Osteoblast (primary cell): ENCODE measurements at places on chromosomes 7 and 10. TPM values are rescaled to one million over a fixed set of nuclear protein-coding genes. Genes with fewer than 3 reads are reported as not detected.

DNA sequence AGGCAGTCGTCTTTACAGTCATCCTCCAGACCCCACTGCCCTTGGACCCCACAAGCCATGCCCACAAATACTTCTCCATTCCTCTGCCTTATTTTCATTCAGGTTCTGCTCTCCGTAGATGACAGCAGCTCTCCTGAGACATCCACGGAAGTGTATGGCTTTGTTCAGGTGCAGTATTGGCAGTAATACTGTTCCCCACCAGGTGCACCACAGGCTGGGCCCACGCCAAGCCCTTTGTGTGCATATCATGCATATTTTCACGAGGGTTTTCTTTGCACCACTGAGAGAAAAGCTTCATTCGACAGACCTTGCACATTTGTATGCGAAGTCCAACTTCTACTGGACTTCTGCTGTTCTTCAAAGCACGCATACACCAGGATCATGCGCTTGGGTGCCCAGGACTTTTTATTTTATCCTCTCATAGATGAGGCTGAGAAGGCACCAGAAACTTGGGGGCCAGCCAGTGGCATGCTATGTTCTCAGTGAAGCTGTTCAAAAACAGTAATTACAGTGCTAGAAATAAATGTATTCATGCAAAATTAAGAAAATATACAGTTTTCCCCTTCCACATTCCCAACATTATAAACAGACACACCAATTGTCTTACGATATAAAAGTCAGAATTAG, 37.8 kb upstream of the PITRM1 start:
- no peaks in the 10 kb centered on the region for H3K36me3 ChIP-seq
- no peak overlapping the region for H3K4me3 ChIP-seq
- no peak overlapping the region for H3K27ac ChIP-seq
- H3K4me1 ChIP-seq = no peaks in the 10 kb centered on the region
- H3K27me3 ChIP-seq = peaks cover 14% of the 10 kb centered on the region
- DNase-seq = no peak

GRCh38 chr7:19024261-19024660, 93.2 kb downstream of the TWIST1 start:
- no peaks in the 10 kb centered on the region for H3K27me3 ChIP-seq
- DNase-seq = peak; percentile 66
- peak overlapping the region; percentile 66 for H3K27ac ChIP-seq
- H3K4me3 ChIP-seq = no peak overlapping the region
- peaks cover 29% of the 10 kb centered on the region for H3K4me1 ChIP-seq

DNA sequence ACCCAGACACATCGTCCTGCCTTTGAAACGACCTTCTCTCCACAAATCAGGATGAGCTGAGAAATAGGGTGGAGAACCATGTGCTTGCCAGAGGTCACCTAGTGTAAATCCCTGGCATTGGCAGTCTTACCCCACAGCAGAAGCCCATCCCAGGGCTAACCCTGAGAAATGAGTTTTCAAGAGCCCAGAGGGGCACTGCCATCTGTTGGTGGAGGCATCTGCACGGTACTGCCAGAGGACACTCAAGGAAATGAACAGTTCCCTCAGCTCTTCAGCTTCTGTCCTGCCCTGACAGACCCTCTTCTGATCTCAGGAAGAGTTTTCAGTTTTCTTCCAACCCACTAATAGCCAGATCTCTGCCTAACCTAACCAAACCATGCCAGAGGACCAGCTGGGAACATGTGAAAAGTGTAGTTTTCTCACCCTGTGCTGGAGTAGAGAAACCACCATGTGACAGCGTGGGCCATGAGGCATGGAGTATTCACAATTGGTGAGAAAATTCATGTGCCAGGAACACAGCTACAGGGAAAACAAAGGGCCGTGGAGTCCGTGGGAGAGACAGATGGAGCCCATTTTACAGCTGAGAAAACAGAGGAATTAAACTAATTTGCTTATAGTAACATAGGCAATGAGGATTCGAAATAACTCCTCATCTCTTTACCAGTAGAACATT, 37.7 kb upstream of the ITPRID1 start:
- no peaks in the 10 kb centered on the region for H3K27me3 ChIP-seq
- no peak overlapping the region for H3K4me3 ChIP-seq

- no peaks in the 10 kb centered on the region for H3K4me1 ChIP-seq
- no peaks in the 10 kb centered on the region for H3K36me3 ChIP-seq
- H3K27me3 ChIP-seq = no peaks in the 10 kb centered on the region
- DNase-seq = no peak
- H3K27ac ChIP-seq = no peak overlapping the region
Observed at GRCh38 chr10:104895981-104896380, 254.9 kb downstream of the SORCS3 start.

DNA sequence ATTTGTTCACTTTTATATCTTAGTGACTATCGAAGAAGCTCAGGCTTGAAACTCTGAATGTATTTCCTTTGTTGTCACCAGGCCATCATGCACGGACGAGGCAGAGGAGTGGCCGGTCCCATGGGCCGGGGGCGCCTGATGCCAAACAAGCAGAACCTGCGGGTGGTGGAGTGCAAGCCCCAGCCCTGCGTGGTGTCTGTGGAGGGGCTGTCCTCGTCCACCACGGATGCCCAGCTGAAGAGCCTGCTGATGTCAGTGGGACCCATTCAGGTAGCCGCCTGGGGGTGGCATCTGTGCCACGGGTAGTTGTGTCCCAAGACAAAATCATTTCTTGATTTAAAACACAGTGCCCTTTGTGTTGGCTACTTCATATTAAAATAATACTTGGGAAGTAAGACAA, 45.9 kb downstream of the SHH start:
- peaks cover 60% of the 10 kb centered on the region for H3K36me3 ChIP-seq
- H3K27me3 ChIP-seq = no peaks in the 10 kb centered on the region
- H3K4me3 ChIP-seq = no peak overlapping the region
- H3K27ac ChIP-seq = no peak overlapping the region
- DNase-seq = no peak

DNA sequence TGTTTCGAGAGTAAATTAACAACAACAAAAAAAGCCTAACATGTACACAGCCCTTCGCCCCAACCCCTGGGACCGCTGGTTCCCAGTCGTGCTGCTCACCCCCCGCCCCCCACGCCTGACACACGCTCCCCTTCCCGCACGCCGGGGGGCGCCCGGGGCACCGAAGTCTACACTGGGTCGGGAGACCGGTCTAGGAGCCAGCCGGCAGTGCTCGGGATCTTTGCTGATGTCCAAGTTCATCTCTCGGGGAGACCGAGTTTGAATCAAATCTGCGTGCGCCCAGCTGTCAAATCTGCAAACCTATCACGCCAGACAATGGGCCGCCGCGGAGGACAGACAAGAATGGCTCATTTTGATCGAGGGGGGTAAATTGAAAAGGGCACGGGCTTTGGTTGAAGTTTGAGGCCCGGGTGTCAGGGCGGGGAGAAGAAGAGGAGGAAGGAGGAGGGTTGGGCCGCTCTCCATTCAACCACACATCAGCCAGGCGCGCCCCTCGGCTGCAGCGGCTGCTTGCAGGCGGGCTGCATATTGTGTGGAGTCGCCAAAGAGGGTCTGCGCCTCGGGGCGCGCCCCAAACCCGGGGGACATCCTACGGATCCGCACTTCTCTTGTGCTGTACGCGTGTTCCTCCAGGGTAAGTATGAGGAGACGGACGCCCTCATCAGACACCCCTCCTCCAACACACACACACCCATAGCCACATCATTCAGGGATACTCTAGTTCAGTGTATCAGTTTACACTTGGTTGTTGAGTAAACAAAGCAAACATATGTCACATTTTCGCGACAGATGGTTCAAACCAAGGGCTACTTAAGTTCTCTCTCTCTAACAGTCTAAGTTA, 1.3 kb upstream of the GFRA1 start:
- H3K4me1 ChIP-seq = peaks cover 16% of the 10 kb centered on the region
- DNase-seq = peak; percentile 93
- no peaks in the 10 kb centered on the region for H3K36me3 ChIP-seq
- H3K27ac ChIP-seq = no peak overlapping the region

- no peak overlapping the region for H3K4me3 ChIP-seq
- no peak overlapping the region for H3K27ac ChIP-seq
- no peaks in the 10 kb centered on the region for H3K36me3 ChIP-seq
- H3K27me3 ChIP-seq = no peaks in the 10 kb centered on the region
- DNase-seq = no peak
Observed at GRCh38 chr10:34121125-34121753, 693.9 kb downstream of the PARD3 start.

GRCh38 chr10:49187950-49188761, at the start of gene TMEM273:
Gene TMEM273, minus strand, starts transcription at chr10:49188391. Its CDS starts 55 bp downstream, at chr10:49188336.
- H3K27ac ChIP-seq = no peak within 1 kb of the TSS
- no peak for DNase-seq
- no peak within 1 kb of the TSS for H3K4me3 ChIP-seq
- peaks cover 16% of the 10 kb centered on the region for H3K27me3 ChIP-seq
- no peaks in the 10 kb centered on the region for H3K36me3 ChIP-seq
- no peaks in the 10 kb centered on the region for H3K4me1 ChIP-seq

DNA sequence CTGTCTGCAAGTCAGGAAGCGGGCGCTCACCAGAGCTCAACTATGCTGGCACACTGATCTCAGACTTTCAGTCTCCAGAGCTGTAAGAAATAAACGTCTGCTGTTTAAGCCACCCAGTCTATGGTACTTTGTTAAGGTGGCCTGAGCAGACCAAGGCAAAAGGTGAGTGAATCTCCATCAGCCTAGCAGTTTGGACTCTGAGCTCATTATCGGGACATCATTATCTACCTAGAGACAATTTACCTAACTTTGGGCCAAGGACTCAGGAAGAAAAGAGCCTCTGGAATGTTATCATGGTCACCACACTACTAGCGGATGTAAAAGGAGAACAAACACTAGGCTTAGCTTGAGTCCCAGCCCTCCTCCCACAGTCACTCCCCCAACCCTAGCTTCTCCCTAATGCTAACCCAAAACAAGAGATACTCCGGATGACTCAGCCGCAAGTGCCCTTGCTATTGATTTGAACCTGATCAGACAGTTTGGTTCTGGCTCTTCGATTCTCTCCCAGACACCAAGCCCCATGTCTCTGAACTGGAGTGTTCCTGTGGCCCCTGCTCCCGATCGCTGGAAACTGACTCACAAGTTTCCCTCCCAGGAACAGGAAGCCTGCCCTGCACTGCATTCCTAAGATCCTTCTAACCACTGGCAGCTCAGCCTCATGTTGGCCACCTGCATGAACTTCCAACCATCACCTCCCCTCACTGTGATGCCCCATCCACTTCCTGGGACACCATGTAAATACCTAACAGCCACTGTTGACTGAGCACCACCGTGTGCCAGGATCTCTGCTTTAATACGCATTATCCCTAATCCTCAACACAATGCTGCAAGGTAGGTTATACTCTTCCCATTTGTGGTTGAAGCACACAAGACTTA, 34.5 kb downstream of the CREB3L2 start:
- H3K36me3 ChIP-seq = peaks cover 9% of the 10 kb centered on the region
- DNase-seq = peak; percentile 78
- no peak overlapping the region for H3K4me3 ChIP-seq
- peaks cover 55% of the 10 kb centered on the region for H3K4me1 ChIP-seq

- H3K4me1 ChIP-seq = no peaks in the 10 kb centered on the region
- DNase-seq = no peak
- no peak overlapping the region for H3K27ac ChIP-seq
- no peaks in the 10 kb centered on the region for H3K36me3 ChIP-seq
- no peaks in the 10 kb centered on the region for H3K27me3 ChIP-seq
Observed at GRCh38 chr10:132765435-132765834, 20.5 kb downstream of the NKX6-2 start.

- H3K27me3 ChIP-seq = no peaks in the 10 kb centered on the region
- no peak overlapping the region for H3K27ac ChIP-seq
- H3K4me3 ChIP-seq = no peak overlapping the region
- H3K36me3 ChIP-seq = peaks cover 4% of the 10 kb centered on the region
Observed at GRCh38 chr7:101843293-101844271, 26.2 kb downstream of the CUX1 start.

DNA sequence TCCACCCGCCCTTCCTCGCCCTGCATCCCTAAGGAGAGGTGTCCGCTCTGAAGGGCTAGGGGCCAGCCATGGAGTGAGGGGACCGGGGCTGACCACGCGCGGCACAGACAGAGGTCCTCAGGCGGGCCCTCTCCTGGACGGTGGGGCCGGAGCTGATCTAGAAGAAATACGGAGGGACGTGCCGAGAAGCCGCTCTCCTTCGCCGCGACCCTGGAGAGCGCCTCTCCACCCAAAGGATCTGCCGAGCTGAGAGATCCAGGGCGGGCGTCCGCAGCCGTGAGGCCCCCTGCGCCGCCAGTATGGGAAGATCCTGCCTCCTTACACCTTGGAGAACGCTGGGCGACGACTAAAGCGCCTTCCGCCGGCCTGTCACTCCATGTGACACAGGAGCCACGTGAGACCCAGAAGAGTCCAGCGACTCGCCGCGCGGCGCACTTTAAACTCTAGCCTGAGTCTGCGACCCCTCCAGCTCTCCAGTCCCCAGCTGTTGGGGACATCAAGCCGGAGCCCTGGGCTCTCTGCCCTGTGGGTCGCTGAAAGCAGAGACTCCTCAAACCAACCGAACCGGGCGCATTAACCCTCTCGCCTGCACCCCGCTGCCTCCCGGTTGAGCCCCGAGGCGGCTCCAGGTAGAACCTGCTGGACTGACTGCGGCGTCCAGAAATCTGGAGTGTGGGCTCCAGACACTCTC, 1.5 kb upstream of the SFMBT2 start:
- no peak overlapping the region for H3K4me3 ChIP-seq
- no peaks in the 10 kb centered on the region for H3K36me3 ChIP-seq

DNA sequence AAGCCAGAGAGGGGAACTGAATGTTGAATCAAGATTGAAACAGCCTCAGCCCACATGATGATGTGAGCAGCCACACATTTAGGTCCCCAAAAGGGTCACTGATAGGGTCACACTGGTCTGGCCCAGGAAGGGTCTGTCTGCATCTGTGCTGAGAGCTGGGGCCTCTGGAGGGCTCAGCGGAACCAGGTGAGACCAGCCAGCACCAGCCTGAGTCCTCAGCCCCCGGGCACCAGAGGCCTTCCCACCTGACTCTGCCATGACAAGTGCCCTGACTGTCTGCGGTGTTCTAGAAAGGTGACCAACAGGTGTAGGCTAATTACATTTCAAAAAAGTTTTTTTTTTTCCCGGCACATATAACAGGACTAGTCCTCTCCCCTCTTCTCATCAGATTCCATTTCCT, 76.2 kb downstream of the WDR11 start:
- no peak for DNase-seq
- no peak overlapping the region for H3K27ac ChIP-seq
- no peaks in the 10 kb centered on the region for H3K36me3 ChIP-seq
- H3K27me3 ChIP-seq = no peaks in the 10 kb centered on the region

DNA sequence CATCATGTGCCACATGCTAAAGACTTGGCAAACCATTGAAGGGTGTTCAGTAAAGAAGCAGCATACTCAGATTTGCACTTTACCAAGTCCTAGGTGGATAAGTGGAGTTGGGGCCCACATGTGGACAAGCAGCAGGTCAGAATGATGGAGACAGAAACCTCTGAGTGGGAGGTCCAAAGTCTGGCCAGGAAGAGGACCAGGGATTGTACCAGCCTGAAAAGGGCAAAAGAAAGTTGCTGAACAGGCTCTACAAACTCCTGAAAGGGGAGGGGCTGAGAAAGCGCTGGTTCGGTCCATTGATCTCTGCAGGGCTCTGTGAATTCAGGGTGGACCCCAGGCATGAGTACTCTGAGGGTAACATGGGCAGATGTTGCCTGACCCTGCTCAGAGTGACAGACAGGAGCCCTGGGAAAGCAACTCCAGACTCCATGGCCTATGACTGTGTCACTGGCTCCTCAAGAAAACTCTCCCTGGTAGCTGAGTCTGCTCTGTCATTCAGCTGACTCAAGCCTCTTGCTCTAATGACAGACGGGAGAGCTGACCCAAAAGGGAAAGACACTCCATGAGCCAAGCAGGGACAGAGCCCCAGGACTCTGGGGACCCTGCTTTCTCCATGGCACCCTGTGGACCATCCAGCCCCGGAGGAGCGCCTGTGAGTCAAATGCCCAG, 68.5 kb downstream of the TBXAS1 start:
- H3K4me3 ChIP-seq = no peak overlapping the region
- DNase-seq = no peak
- no peaks in the 10 kb centered on the region for H3K27me3 ChIP-seq
- no peaks in the 10 kb centered on the region for H3K4me1 ChIP-seq

Gene UPK3B
- 0.88 and 1.4 TPM in 2 replicates for total RNA-seq

Gene ASZ1
- not detected in 2 replicates for total RNA-seq

Gene CDNF
- total RNA-seq = 1.8 TPM in 2 replicates

Gene HACD1
- 26.8 and 30.0 TPM in 2 replicates for total RNA-seq

Gene SP8
- not detected in 2 replicates for total RNA-seq

Gene EIF5AL1
- total RNA-seq = 0.72 and 0.88 TPM in 2 replicates
